ENCODE measurements at places on chromosomes 12 and 14. TPM values are rescaled to one million over a fixed set of nuclear protein-coding genes. Genes with fewer than 3 reads are reported as not detected.

Gene ORAI1
- polyA plus RNA-seq: 3.6 TPM

DNA sequence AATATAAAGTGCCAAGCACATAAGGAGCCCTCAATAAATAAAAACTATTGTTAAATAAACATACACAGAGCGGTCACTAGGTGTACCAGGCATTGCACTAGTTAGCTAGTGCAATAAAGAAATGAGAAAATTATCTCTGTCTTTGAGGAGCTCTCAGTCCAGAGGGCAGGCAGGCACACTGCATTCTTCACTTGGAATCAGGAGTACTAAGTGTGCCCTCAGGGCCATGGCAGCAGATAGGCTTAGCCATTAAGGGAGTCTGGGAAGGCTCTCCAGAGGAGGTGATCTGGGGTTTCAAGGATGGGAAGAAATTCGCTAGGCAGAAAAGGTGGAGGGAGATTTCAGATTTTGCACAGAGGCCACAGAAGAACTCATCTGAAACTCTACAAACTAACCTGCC is 9.1 kb downstream of the ABCD4 start:
- no peak for DNase-seq

DNA sequence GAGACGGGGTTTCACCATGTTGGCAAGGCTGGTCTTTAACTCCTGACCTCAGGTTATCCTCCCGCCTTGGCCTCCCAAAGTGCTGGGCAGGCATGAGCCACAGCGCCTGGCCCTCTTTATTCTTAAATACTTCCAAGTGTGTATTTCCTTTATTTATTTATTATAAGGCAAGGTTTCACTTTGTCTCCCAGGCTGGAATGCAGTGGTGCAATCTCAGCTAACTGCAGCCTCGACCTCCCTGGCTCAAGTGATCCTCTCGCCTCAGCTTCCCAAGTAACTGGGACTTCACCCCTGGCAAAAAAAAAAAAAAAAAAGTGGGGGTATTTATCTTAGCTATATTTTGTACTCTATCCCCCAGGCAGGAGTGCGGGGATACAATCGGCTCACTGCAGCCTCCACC is 6.8 kb downstream of the FAM216A start:
- DNase-seq: no peak

GRCh38 chr12:119024356-119024755 is 43.0 kb downstream of the SRRM4 start:
- DNase-seq: no peak

Gene KRT85
- polyA plus RNA-seq: not detected

GRCh38 chr12:14961466-14962152 is at the start of gene ARHGDIB:
ARHGDIB (minus strand) TSS chr12:14961601; CDS start chr12:14950712, 10,889 bp downstream.
- DNase-seq: peak; percentile 66

GRCh38 chr14:75905147-75905904 is 76.5 kb downstream of the TGFB3 start:
- DNase-seq: no peak

Gene LUM
- 92.4 TPM for polyA plus RNA-seq

- no peak for DNase-seq
Observed at GRCh38 chr12:94768398-94769046, 118.2 kb upstream of the TMCC3 start.

DNA sequence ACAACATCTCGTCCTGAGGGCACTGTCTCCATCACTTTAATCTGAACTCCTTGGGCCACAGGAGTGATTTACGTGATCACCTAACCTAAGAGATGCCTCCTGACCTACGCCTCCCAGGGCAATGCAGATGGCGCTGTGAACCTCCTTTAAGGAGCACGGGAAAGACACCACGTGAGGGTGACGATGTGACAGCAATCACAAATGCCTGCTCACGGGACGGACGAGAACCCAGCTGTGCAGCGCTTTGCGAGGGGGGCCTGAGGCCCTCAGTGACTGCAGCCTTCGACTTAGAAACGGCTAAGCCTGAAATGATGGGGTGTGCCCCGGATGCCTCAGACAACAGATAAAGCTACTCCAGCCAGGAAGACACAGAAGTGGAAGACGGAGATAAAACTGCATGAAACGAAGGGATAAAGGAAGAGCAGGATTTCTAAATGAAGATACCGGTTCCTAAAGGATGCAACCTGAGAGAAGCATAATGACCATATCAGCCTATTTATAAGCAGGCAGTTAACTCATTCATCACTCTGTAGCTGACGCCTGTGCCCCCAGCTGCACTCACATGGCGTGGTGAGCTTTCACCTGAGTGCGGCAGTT is 13.9 kb upstream of the GOLGA3 start:
- DNase-seq: no peak

Gene COCH
- 0.90 TPM for polyA plus RNA-seq

Gene FGFR1OP2
- 31.4 TPM for polyA plus RNA-seq

Gene DCAF11
- 37.3 TPM for polyA plus RNA-seq

Gene PDE3A
- 7.4 TPM for polyA plus RNA-seq

Gene OVCH1
- polyA plus RNA-seq: 0.38 TPM

DNA sequence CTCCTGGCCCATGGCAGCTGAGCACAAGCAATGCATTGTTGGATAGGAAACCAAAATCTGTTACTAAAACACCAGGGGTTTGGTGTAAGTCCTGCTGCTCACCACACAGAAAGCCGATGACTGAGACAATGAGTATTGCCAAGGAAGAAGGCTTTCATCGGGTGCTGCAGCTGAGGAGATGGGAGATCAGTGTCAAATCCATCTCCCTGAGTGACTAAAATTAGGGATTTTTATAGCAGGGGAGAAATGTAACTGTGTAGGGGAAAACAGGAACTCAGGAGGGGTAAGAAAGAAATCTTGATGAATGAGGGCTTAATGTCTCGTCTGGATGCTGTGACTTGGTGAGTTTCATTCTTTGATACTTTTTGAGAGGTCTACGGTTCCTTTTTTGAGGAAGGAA is 97.9 kb downstream of the KCNMB4 start:
- no peak for DNase-seq

DNA sequence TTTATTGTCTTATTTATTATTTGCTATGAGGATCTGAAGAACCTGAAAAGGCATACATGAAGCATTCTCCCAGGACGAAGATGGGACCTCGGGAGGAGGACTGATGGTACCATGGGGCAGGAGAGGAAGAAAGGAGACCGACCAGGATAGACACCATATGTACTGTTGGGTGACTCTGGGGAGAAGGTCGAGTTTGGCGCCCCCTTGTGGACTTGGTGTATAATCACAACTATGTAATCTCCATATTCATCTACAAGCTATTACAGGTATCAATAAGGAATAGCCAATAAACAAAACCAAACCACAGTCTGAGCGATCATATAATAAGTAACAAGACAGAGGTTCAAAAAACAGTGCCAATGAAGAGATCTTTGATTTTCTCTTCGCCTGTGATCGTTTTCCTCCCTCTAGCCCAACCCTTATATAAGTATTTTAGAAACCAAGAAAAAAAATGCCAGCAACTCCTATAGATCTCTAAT is 139.1 kb downstream of the SPTSSA start:
- DNase-seq: peak; percentile 85

Gene KRT2
- 0.50 TPM for polyA plus RNA-seq

DNA sequence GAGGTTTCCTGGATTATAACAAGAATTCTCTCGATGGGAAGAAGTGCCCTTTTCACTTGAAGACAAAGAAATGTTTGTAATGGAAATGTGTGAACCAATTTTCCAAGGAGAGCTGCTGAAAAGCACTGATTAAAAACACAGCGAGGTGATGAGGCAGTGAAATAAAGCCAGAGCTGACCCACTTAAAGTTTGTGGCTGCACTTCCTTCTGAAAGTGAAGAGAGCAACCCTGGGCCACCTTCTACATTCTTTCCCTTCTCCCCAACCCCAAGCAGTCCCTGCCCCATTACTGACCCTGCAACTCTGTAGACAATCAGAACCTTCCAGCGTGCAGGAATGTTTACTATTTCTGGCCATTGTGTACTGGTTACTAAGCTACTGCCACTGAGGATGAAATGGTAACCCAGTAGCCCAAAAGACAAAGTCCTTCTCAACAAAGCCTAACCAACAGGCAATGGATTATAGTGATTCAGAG is 173.9 kb downstream of the TTC7B start:
- DNase-seq: no peak

- DNase-seq: no peak
Observed at GRCh38 chr12:9123781-9124382, 8.2 kb upstream of the A2M start.

DNA sequence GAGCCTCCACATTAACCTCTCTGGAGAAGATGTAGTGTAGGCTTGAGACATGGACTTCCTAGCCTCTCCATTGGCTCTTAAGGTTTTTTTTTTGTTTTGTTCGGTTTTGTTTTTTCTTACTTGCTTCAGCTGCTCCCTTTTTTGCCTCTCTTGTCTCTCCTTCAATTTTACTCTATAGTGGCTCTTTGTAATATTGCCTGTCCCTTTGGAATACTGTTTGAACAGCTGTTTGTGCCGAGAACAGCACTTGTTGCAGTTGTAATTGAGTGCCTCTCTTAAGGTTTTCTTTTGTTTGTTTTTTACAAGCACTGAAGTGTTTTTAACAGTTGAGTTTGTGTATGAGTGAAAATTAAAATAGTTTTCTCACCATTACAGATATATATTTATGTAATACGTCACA is 567.7 kb downstream of the LRFN5 start:
- no peak for DNase-seq

DNA sequence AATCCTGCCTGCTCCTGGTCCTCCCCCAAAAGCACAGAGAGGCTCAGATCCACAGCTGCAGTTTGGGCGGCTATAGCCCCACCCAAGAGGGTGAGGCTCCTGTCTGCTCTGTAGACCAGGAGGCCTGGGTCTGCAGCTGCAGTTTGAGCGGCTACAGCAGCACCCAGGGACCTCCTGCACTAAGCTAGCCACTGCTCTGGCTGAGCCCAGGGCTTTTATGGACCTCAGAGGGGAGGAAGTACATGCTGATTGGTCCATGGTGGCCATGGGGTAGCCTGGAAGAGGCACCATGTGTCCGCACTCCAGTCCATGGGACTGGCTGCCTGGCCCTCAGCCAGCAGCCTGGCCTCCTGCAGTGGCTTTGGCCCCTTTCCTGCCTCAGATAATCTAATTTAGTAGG is 49.6 kb upstream of the GSC start:
- no peak for DNase-seq

DNA sequence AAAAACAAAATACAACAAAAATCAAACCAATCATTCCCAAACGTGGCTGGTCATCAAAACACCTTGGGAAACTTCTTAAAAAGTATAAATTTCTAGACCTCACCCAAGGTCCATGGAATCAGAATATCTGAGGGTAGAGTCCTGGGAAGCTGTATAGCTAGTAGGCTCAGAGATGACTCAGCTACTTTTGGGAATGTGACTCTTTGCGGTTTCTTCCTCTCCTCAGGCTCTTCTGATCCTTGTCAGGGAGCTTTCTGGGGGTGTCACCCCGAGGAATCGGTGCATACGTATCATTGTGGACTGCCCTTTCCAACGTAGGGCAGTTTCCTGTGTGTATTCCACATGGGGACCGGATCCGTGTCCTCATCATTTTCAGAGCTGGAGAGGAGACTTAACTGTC is 14.8 kb downstream of the JDP2 start:
- DNase-seq: no peak

DNA sequence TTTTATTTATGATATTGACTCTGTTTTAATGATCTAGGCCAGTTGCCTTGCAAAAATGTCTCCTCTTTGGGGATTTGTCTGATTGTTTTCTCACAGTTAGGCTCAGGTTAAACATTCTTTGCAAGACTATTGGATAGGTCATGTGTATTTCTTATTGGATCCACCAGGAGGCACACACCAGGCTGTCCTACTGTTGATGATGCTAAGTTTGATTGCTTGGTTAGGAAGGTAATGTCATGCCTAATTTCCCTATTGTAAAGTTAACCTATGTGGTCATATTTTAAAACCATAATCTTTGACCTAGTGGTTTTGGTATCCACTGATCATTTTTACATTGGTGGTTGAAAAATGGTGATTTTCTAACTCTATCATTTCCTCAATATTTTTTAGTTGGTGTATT is 137.1 kb downstream of the BRMS1L start:
- DNase-seq: no peak

DNA sequence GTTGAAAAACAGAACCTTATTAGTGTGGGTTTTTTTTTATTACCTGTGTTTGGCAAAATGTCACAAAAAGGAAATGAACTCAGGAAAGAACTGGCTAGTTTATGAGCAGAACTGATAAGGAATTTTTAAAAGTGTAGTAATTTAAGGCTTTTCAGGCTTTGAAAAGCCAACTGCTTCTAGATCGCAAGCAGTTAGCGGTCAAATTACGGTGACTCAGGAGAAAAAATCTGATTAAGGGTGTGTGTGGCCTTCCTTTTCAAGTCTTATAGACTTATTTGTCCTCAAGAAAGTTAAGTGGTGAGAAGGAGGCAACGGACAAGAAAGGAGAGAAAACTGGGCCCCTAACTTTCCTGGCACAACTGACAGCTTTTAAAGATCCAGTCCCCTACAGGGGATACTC is 33.4 kb downstream of the PDZRN4 start:
- DNase-seq: no peak

DNA sequence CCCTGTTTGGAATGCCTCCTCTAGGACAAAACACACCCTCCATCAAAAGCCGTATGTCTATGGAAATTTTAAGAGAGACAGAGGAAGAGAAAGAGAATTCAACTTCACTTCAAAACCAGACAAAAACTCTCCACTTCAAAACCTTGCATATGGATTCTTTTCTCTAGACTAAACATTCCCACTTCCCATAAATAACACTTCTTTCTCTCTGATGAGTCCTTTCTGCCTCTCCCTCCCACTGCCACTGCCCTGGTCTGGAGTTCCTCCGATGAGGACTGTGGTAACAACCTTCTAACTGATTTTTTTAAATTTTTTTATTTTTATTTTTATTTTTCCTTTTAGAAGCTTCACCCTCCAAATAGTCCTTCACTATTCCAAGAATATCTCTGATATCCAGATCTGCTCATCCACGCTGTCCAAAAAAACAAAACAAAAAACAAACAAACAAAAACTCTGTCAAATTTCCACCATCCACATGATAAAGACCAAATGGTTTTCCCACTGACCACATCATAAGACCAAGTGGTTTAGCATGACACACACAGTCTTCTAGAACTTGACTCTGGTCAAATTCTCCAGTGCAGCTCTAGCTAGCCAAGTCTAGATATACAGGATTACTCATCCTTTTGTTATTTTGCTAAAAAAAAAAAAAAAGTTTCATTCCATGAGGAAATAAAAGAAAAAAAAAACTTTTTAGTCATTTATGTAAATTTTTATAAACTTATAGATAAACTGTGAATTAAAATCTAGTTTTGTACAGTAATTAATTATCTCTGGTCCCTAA is 256.0 kb downstream of the PPFIA2 start:
- DNase-seq: no peak

GRCh38 chr12:105748806-105749600 is 389.8 kb downstream of the NUAK1 start:
- peak; percentile 87 for DNase-seq

GRCh38 chr12:29582677-29583272 is 85.3 kb upstream of the OVCH1 start:
- DNase-seq: peak; percentile 61

Gene BATF
- 8.0 TPM for polyA plus RNA-seq

DNA sequence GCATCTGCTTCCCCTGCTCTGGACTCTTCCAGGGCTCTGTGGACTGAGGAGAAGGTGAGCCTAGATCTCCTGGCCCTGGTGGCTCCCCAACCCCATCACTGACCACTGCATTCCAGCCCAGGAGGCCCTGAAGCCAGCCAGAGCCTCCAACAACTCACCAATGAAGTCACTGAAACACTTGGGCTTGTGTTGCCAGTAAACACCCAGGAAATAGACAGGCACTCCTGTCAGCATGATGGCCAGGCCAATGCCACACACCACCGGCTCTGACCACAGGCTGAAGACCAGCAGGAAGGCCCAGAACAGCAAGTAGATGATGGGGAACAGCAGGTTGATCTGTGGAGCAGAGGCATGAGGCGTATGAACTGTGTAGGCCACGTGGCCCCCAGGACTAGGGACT is 8.8 kb upstream of the CEBPE start:
- DNase-seq: no peak

Data from aorta (tissue), 5 donors.